ENCODE measurements at places on chromosomes 1 and 21.
A peak's percentile ranks its signal among the peaks of the same experiment; 100 is the strongest.

DNA sequence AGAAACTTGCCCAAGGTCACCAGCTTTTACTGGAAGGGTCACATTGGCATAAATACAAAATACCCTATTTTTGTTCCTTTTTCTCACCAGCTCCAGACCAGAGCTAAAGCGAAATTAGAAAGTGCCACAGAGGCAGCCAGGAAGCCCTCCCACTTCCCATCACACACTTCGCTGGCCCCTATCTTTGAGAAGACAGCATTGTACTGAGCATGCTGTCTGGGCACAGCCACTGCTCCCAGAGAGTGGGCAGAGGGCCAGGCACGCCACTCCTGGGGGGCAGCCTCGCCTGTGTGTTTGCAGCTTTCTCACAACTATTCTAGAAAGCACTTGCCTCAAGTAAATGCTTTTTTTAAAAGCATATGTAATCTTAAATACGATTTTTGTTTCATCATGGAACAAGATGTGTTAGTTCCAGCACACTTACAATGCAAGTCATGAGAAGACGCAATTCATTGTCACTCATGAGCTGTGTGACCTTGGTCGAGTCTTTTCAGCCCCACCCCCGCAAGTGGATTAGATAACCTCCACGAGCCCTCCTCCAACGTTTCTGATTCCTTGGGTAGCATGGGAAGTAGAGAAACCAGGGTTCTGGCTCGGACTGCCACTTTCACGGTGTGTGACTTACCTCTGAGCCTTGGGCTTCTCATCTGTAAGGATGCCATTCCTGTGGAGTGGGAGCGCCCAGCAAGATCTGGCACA lies 25.7 kb upstream of the EPHA8 start:
- DNase-seq: no peak

DNA sequence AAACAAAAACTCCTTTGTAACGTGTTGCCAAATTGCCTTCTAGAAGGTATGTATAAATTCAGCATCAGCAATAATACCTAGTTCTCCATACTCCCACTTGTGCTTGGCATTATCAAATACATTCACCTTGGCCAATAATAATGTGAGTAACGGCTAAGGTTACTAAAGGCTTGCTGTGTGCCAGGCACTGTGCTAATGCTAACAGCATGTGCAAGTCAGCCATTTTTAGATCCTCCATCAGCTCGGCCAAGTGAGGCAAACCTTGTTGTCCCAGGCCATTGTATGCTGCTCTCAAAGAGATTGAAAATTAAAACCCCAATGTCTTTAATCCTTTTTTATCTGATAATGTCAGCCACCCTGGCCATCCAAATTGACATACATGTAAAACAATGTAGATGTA lies 48.1 kb downstream of the STYXL2 start:
- DNase-seq: no peak

DNA sequence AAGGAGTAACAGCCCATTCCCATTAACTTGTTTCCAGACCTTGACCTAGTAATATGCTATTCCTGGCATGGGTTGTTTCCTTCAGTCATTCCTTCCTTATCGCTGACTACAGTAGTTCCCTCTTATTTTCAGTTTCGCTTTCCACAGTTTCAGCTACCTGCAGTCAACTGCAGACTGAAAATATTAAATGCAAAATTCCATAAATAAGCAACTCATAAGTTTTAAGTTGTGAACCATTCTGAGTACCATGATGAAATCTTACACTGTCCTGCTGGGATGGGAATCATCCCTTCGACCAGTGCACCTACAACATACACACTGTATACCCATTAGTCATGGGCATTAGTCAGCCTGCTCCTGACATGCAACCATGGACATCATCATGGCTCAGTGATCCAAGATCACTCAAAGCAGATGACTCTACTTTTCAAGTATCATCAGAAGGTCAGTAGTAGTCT lies 66.7 kb downstream of the CCDC30 start:
- DNase-seq: no peak

DNA sequence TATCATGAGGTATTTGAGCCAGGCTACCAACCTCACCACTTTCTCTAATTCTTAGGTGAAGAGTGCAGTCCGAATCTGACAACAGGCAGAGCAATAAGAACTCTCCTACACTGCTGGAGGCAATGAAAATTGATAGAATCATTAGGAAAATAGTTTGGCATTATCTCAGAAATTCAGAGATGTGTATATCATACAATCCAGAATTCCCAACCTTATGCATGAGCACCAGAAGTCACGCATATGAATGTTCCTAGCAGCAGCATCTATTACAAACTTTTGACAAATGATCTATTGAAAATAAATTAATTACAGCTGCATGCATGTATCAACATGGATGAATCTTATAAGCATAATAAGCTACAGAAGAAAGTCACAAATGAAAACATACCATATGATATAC lies 176.9 kb upstream of the CAMK1G start:
- no peak for DNase-seq

- DNase-seq: peak; percentile 44
Measured at GRCh38 chr21:35045542-35046262, 3.4 kb downstream of the RUNX1 start.

DNA sequence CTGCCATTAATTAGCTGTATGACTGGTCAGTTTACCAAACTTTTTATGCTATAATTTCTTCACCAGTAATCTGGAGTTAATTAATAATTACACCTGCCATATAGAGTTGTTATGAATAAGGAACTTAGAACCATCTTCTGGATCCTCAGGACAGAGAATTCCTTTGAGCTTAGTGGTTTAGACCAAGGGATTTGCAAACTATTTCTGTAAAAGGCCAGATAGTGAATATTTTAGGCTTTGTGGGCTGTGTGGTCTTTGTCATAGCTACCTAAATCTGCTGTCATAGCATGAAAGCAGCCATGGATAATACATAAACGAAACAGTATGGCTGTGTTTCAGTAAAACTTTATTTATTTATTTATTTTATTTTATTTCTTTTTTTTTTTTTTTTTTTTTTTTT lies 9.0 kb downstream of the TIMM17A start:
- no peak for DNase-seq

DNA sequence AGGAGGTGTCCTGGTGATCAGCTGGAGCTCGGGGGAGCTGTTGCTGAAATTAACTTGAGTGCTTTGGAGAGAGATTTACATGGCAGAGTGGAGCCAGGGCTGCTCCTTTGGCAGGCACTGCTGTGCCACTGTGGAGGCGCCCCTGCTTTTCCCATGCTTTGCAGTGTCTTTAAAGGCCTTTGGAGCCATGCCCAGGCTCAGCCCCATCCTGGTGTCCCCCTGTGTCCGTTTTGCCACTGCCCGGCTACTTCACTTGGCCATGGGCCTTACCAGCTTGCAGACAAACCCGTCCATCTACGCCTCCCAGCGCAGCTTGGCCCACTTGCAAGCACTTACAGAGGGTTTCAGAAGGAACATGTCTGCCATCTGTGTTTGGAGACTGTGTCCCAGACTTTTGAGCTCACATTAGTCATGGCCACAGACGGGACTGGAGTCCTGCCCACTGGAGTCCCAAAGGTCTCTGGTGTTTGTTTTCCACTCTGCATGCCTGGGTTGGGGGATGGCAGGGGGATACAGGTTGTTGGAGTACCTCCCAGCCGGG lies 18.2 kb upstream of the LAMTOR5 start:
- no peak for DNase-seq

GRCh38 chr1:44318097-44319088 lies 36.7 kb downstream of the ERI3 start:
- peak; percentile 29 for DNase-seq

GRCh38 chr1:1941211-1941841 lies 22.2 kb upstream of the TMEM52 start:
- DNase-seq: no peak
